ENCODE measurements at places on chromosomes 5 and 9.
A peak's percentile ranks its signal among the peaks of the same experiment; 100 is the strongest.

DNA sequence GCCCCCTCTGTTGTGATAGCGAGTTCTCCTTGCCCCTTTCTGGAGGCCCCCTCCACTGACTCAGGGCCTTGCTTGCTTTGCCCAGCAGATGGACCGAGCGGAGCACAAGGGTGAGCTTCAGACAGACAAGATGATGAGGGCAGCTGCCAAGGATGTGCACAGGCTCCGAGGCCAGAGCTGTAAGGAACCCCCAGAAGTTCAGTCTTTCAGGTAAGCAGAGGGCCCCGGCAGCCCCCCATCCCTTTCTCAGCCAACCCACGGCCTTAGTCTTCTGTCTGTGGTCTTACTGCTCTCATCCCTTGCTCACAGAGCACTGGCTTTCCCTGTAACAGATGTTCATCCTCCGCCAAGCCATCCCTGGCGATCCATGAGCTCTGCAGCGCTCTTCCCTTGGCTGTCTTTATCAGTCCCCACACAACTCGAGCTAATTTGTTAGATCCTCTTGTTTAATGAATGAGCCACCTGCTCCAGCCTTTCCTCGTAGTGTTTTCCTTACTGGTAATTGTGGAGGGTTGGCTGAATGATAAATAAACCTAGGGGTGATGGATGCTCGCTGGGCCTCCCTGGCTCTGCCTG is 18.4 kb upstream of the RARS1 start:
- DNase-seq, result no peak

DNA sequence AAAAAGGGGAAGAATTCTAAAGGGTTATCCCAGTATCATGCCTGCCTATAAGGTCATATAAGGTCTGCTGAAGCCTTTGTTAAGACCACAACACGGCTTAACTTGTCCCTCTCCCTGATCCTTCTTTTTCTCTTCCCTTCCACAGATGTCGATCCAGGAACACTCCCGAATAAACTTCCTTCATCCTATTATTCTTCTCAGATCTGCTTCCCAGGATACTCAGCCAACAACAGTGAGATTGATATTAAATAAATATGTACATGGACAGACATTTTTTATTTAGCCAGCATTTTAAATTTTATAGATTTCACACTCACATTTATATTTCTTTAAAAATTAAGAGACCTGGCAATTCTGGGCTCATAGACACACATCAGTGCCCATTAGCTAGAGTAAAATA is 44.1 kb downstream of the DPYSL3 start:
- DNase-seq, result no peak

- DNase-seq, result no peak
Observed at GRCh38 chr5:145852990-145853389, 17.8 kb upstream of the PRELID2 start.

DNA sequence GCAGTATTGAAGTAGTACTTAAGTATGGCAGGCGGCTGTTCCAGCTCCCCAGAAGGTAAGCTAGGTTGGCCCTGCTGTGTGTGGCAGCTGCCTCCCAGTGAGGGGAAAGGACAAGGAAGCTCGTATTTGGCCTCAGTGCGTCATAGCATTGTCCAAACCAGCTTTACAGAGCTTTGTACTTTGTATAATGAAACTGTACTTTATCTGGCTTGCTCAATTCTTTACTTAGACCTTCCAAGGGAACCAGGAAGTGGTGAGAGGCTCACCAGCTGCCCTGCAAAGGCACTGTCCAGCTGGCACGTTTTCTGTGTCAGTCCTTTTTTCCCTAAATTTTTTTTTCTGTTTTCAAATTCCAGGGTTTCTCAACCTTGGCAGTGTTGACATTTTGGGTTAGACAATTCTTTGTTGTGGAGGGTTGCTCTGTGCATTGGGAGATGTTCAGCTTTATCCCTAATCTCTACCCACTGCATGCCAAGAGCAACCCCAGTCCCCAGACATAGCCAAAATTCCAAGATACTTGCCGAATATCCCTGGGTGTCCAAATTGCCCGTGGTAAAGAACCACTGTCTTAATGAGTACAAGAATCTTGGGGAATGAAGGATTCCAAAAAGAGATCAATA is 474.5 kb downstream of the LRRC70 start:
- no peak for DNase-seq

- DNase-seq, result no peak
Observed at GRCh38 chr5:178467205-178467567, 123.0 kb downstream of the COL23A1 start.

DNA sequence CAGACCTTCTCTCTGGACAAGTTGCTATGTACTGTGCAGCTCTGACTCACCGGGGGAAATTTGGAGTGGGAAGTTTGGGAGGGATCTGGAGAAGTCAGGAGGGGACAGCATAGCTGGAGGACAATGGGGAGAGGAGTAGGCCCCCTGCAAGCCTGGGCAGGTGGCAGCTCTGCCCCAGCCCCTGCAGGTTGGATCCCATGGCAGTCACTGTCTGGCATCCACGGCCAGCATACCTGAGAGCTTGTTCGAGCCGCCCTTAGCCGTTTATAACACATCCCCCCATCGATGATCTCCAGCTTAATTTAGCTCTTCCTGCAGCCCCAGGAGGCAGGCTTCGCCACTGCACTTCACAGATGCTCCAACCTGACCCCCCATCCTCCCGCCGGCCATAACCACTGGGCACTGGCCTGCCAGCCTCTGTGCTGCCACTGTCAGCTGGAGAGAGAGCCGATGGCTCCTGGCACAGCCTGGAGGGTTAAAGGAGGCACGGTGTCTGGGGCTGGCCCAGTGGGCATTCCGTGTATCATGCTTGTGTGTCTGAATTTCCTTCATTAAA is 57.7 kb upstream of the RNU6ATAC start:
- DNase-seq, result no peak

- peak; percentile 89 for DNase-seq
Observed at GRCh38 chr9:125407974-125408900, 146.6 kb downstream of the GAPVD1 start.

- DNase-seq, result no peak
Observed at GRCh38 chr5:91252916-91253315, 130.2 kb downstream of the ARRDC3 start.

DNA sequence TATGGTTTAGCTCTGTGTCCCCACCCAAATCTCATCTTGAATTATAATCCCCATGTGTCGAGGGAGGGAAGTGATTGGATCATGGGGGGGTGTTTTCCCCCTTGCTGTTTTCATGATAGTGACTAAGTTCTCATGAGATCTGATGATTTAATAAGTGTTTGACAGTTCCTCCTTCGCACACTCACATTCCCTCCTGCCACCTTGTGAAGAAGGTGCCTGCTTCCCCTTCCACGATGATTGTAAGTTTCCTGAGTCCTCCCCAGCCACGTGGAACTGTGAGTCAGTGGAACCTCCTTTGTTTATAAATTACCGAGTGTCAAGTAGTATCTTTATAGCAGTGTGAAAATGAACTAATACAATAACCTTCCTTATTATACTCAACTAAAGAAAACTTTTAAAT is 24.3 kb upstream of the TEX10 start:
- DNase-seq, result no peak

DNA sequence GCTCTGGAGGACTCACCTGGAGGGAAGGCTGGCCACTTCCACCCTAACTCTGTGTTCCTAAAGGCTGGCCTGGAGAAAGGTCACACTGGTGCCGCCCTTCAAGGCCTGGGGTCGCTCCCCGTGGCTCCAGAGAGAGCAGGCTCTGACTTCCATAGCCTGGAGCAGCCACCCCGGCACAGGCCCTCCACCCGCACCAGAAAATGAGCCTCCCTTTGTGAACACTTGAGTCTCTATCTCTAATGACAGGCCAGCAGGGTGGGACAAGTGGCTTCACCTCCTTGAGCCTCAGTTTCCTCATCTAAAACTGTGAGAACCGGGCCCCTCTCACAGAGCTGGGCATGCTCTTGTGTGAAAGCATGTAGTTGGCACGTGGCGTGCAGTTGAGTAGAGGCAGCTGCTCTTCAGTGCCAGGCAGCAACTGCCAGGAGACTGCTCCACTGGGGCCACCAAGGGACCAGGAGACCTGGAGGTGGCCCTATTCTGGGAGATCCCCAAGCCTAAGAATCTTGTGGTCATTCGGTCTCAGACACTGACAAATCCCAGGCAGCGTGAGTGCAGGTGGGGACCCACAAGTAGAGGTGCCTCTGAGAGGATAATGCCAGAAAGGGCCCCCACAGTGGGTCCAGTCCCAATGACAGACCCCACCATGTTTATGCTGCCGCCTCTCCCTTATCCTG is 56.7 kb upstream of the GARNL3 start:
- no peak for DNase-seq

- peak; percentile 79 for DNase-seq
Observed at GRCh38 chr9:130680836-130681768, 12.5 kb upstream of the EXOSC2 start.

DNA sequence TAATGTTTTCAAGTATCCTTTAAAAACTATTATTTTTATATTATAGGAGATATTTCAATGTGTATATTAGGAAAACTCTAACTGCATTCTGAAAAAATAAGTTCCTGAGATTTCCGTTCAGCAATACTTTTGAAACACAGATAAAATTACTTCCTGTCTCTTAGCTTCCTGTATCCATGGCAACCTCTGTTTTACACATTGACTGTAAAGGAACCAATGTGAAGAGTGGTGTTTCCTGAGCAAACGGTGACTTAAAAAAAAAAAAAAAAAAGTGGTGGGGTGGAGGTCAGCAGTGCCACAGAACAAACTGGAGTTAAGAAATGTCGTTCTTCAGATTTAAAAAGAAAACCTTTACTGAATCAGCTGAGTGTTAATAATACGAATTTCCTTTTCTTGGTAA is at the start of gene LRRC70:
Gene LRRC70 (plus strand): TSS at position 280 of the 400 bp plus-strand sequence. CDS start 620 bp downstream, outside the sequence.
- no peak for DNase-seq

DNA sequence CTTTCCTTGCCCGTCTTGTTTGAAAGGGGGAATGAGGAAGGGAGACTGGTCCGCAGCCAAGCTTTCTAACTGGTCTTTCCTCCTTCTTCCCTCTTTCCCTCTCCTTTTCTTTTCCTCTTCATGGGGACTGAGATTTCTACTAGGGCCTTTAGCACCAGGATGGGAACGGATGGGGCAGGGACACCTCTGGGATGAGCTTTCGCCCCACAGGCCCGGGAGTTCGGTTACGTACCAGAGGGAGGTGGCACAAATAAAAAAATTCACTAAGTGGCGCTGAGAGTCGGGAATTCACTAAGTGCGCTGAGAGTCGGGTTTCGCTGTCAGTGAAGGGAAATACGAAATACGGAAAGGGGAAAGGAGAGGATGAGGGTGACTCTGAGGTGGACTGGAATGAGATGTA is 21.6 kb downstream of the BTNL9 start:
- no peak for DNase-seq

DNA sequence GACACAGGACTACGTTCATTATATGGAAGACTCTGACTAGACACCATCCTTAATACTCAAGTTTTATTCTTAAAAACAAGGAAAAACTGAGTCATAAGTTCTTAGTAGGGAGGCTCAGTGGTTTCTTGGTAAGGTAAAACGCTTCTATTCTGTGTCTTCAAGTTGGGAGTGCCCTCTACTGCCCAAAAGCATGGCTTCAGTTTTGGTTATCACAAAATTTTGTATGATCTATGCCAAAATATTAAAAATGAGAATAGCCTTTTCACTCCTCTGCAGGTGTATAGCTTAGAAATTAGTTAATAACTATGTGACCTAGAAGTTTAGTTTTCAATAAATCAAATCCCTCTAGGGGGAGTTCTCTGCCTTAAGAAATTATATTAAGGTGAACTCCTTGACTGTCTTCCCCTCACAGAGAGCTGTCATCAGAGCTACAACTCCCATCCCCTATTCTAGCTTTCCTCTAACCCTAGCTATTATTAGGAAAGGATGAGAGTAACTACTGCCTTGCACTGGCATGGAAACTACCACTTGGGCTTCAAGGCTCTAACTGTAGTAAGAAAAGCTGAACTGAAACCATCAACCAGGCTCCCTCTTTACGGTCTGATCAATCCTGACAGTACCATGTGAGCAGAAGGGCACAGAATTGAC is 189.7 kb downstream of the GNAQ start:
- DNase-seq, result no peak

DNA sequence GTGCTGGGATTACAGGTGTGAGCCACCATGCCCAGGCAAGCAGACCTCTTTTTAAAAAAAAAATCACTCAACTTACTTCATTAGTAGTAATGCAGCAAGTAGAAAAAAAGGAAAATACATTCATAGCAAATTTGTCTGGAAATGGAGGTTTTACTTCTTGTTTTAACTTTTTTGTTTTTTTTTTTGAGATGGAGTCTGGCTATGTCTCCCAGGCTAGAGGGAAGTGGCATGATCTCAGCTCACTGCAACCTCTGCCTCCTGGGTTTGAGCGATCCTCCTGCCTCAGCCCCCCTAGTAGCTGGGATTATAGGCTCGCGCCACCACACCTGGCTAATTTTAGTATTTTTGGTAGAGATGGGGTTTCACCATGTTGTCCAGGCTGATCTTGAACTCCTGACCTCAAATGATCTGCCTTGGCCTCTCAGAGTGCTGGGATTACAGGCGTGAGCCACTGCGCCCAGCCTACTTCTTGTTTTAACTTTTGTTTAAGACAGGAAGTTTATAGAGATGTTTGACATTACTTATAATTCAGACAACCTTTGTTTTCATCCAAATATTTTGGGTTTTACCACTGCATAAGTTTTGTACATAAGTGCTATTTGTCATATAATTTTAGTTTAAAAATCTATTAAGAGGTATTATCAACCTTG is 26.5 kb downstream of the UBE2R2 start:
- no peak for DNase-seq

GRCh38 chr5:165620394-165620793 is 2115.0 kb downstream of the MAT2B start:
- no peak for DNase-seq

DNA sequence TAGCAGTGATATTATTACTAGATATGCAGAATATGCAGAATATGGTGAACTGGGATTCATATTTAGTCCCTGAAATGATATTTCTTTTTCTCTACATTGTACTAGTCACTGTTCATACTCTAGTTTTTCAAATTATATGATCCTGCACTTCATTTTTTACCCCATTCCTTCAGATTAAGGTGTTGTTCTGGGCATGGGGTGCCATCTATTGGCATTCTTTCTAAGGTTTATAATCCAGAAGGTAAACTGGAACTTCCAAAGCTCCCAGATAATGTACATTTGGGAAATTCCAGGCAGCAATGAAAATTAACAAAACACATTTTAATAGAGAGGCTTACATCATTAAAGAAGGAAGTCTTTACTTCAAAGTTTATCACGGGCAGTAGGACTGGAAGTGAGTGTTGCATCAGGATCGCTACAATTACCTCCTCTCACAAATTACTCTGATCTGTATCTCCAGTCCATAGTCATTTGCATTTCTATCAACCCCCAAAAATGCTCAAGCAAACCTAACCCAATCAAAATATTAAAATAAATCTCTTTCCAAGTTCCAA is 12.5 kb downstream of the RFX3 start:
- DNase-seq, result no peak

GRCh38 chr5:23235246-23235645 is 272.2 kb upstream of the PRDM9 start:
- DNase-seq, result no peak

All from activated CD4-positive, alpha-beta T cell treated with anti-CD3 and anti-CD28 coated beads for 36 hours (primary cell).